Tibial artery (tissue), 4 donors: ENCODE measurements at places on chromosomes 13 and 19.

DNA sequence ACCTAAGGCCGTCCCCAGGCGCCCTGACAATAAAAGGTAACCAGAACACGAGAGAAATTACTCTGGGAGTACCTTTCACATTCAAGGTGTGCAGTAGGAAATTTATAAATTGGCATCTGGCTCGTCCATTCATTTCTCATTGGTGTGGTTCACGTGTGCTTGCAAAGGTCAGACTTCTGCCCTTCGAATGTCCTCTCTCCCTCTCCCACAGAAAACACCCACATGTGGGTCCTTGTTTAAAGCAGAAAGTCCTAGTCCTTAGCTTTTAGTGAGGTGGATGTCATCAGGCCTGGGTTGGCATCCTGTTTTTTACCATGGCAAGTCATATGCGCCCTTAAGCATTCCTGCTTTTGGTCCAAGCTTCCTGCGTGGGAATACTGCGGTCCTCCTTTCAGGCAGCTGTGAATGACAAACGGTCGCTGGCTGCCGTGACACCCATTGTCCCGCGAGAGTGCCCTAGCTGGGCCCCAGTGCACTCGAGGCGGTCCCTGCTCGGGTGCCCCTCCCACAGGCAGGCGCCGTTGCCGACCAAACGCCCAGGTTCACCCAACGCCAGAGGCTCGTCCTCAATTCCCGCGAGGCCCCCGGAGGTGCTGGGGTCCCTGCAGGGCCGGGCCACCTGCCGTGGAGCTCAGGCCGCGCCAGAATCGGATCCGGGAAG, at the start of gene NUDT19:
TSS of gene NUDT19 (plus strand) at position 531 of the 661 bp plus-strand sequence. CDS start 140 bp downstream, outside the sequence.
- peak; percentile 83 for DNase-seq

- no peak for DNase-seq
Observed at GRCh38 chr13:91355826-91356710, 8.6 kb downstream of the MIR17HG start.

DNA sequence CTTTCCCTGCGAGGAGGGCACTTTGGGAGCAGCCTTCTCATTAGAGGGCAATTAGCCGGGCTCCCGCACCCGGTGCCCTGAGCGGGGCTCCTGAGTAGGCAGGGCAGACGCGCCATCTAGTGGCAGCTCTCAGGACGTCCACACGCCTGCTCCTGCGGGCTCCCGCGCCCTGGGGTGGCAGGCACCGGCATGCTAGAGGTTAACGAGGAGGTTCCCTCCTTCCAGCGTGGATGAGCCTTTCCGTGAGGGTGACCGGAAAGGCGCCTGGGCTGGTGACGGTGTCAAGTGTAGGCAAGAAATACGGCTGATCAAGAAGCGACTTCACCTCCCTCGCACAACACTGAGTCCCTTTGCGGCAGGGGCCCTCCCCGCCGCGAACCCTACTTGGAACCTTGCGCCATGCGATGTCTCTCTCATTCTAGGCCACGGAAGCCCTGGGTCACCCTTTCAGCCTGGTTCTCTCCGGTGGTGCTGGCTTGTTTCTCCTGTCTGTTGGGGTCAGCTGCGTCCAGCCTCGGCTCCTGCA, 67.7 kb downstream of the ALOX5AP start:
- peak; percentile 85 for DNase-seq

DNA sequence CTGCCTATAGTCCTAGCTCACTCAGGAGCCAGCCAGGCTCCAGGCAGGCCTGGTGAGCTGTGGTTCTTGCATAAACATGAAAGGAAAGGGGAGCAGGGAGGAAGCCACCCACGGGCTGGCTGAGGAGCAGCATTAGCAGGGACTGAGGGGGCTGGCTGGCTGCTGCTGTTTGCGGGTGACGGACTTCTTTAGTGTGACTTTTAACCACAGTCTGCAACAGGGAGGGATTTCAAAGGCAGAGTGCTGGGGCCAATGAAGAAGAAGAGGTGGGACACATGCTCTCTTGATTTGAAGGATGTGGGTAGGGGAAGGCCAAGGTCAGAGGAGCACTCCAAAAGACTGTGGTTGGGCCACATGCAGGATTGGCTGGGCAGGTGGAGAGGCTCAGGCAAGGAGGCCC, 223.0 kb downstream of the DNAJC15 start:
- no peak for DNase-seq

GRCh38 chr13:110037925-110038573, 251.7 kb upstream of the IRS2 start:
- DNase-seq: no peak
